Tibial artery (tissue), 4 donors: ENCODE measurements at places on chromosomes 6 and 20.
A peak's percentile ranks its signal among the peaks of the same experiment; 100 is the strongest.

DNA sequence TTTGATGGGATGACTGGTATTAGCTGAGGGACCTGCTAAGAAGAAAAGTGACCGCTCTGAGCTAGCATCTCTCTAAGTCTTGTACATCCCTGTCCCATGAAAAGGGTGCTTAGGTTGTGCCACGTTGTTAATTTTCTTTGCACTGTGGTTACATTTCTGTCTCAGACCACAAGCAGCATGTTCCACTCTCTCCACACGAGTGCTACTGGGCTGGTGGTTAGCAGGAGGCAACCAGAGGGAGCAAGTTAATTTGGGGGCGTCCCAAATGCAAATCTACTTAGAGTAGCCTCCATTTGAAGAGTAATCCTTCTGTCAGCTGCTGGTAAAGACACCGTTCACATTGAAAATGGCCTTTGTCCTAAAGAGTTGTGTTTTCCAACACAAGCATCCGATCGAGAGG is 3.4 kb upstream of the SCML4 start:
- no peak for DNase-seq

GRCh38 chr20:25318471-25319240 is 70.8 kb downstream of the PYGB start:
- DNase-seq: peak; percentile 63

- DNase-seq: no peak
Observed at GRCh38 chr6:145017051-145017450, 718.3 kb downstream of the EPM2A start.

- DNase-seq: no peak
Observed at GRCh38 chr20:21512634-21513180, 1.2 kb downstream of the NKX2-2 start.
